ENCODE measurements at places on chromosomes 2 and 18.

DNA sequence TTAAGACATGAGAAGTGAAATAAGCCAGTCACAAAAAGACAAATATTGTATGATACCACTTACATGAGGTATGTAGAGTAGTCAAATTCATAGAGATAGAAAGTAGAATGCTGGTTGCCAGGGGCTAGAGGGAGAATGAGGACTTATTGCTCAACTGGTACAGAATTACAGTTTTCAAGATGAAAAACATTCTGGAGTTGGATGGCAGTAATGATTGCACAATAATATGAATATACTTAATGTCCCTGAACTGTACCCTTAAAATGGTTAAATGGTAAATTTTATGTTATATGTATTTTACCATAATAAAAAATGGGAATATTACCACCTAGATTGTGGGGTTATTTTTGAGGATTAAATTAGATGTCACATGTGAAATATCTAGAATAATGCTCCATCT is 341.2 kb downstream of the CLIP4 start:
- no peak for DNase-seq

DNA sequence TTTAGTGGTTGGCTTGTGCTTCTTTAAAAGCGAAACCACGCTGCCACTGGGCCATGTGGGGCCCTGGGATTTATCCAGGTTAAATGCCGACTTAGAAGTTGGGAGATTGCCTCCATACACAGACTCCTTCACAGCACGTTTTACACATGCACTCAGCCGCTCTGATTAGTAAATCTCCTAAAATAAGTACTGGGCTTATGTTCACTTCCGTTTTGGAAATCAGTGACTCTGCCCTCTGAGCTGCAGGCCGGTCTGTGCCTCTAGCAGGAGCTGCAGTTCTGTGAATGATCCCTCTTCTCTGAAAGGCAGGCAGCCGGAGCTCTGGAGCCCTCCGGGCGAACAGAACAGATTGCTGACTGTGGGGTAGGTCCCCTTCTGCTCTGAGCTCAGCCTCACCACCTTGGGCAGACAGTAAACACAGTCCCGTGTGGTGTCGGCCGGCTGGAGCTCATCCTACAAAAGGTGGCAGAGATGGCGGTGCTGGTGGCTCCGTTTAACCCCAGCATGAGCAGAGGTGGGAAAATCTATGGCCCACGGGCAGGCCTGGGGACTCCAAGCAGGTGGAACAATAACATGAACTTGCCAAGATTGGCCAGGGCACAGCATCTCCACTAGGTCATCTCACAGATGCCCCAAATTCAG is 9.8 kb upstream of the RAB17 start:
- no peak for DNase-seq

DNA sequence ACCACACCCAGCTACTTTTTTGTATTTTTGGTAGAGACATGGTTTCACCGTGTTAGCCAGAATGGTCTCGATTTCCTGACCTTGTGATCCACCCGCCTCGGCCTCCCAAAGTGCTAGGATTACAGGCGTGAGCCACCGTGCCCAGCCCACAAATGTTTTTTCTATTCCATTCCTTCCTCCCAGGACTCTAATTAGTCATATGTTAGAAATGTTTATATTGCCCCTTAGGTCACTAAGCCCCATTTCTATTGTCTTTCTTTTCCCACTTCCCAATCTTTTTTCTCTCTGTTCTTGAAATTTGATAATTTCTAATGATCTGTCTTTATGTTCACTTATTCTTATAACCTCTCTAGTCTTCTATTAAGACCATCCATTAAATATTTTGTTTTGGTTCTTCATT is 31.3 kb upstream of the CDCA7 start:
- DNase-seq: no peak

- DNase-seq: no peak
Observed at GRCh38 chr2:120624738-120625446, 110.8 kb upstream of the GLI2 start.

GRCh38 chr18:55551227-55551626 is 36.8 kb downstream of the TCF4 start:
- DNase-seq: no peak

Data from activated CD4-positive, alpha-beta T cell treated with anti-CD3 and anti-CD28 coated beads for 48 hours (primary cell).